ENCODE measurements at places on chromosomes 11 and 22. TPM values are rescaled to one million over a fixed set of nuclear protein-coding genes. Genes with fewer than 3 reads are reported as not detected.

Gene DRICH1
- total RNA-seq, result not detected

Gene BDNF
- 9.3 TPM for total RNA-seq

Gene MMP12
- 0.07 TPM for total RNA-seq

Gene SFI1
- total RNA-seq, result 12.0 TPM

Gene CHST1
- 1.2 TPM for total RNA-seq
